ENCODE measurements at places on chromosomes 7 and 10.

GRCh38 chr7:128381161-128381821, 19.8 kb upstream of the PRRT4 start:
- DNase-seq = no peak

DNA sequence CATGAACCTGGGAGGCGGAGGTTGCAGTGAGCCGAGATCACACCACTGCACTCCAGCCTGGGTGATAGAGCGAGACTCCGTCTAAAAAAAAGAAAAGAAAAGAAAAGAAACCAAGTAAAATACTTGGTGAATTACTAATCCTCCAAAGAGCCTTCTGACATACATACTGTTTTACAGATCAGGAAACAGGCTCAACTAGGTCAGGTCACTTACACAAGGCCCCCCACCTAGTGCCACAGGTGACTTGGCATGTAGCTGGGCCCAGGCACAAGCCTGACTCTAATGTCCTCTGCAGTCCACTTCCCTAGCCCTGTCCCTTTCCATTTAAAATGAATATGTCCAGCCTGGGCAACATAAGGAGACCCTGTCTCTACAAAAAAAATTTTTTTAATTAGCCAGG, 157.0 kb downstream of the TPST1 start:
- no peak for DNase-seq

GRCh38 chr10:13104697-13105096, 4.7 kb downstream of the OPTN start:
- no peak for DNase-seq

DNA sequence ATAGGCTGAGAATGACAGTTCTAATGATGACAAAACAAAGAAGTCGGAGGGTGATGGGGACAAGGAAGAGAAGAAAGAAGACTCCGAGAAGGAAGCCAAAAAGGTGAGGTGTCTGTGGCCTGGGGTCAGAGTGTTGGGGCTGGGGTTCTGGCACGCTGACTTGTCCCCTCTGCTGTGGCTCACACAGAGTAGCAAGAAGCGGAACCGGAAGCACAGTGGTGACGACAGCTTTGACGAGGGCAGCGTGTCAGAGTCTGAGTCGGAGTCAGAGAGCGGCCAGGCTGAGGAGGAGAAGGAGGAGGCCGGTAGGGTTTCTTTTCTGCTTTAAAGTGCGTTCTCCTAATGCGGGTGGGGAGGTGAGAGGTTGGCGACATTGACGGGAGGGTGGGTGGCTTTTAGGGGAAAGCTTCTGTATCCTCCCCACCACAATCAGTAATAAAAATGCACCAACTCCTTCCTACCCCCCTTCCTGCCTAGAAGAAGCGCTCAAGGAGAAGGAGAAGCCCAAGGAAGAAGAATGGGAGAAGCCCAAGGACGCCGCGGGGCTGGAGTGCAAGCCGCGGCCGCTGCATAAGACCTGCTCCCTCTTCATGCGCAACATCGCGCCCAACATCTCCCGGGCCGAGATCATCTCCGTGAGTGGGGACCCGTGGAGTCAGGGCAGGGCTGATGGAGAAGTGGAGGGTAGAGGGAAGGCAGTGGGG, 4.6 kb downstream of the UFSP1 start:
- no peak for DNase-seq

DNA sequence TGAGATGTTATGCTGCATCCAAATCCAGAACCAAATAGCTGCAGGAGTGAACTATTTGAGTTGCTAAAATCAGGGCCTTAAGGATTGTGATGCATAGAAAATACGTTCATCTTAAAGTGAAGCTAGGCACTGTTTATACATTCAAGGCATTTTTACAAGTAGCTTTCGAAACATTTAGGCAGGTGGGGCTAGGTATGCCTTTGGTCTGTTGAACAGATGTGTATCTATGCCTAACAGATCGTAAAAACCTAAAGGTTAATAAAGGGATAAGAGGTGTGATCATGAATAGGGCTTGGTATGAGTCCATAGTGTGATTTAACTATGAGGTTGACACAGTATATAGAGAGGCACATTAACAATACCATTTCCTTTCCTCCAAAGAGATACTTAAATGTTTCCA, 262.5 kb downstream of the SEMA3D start:
- DNase-seq = no peak

DNA sequence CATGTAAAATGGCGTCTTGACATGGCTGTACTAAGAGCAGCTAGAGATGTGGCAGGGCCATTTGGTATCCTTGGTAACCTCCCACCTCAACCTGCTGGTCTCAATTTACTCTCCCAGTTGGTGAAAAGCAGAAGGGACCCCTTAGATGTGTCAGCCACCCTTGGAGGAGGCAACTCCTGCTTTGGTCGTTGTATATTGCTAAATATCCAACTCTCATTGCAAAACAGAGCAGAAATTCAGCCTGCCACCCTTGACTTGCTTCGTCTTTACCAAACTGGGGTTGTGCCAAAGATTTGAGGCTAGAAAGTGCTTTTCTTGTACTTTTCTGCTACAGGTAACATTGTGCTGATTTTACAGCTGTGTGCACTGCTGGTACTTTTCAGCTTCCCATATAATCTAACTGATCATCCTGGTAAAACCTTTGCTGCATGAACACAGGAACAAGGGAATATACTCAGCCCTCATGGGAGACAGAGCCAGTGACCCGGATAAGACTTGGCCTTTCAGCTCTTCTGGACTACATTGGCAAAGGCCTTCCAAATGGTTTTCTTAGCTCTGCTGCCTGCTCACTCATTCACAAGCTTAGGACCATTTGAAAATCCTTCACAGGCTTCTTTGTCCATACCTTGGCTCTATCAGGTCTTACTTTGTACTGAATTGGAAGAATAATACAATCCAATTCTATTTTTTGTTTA, 2.2 kb upstream of the VSTM4 start:
- no peak for DNase-seq

DNA sequence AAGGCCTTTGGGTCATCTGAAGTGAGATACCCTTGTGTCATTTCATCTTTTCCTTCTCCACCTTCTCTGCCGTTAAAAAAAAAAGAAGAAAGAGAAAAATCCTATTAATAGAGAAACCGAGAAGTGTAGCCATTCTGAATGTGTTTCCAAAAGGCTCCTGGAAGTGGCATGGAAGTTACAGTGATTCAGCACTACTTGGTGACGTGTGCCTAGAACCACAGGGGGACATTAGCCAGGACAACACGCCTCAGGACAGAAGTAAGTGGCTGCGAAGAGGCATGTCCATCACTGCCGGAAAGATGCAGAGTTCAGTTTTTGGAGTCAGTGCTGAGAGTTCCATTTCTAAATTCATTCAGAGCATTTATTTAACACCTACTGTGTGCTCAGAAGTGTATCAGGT, 6.3 kb downstream of the HTRA1 start:
- DNase-seq = no peak

DNA sequence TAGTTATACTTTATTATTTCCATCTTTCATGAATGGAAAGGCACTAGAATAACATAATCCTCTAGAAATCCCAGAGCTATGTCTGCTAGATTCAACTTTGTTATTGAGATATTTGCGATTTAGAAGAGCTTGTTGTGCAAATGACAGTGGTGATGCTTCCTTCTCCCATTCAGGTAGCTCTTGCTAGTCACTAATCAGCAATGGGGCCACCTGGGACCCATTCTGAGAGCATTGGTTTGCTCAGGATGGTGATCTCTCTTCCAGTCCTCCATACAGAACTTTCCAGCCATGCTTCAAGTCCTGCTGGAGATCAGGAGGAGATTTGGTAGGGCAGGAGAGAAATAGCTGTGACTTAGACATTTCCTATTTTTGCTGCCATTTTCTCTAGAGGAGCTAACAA, 65.8 kb upstream of the WNT16 start:
- no peak for DNase-seq

DNA sequence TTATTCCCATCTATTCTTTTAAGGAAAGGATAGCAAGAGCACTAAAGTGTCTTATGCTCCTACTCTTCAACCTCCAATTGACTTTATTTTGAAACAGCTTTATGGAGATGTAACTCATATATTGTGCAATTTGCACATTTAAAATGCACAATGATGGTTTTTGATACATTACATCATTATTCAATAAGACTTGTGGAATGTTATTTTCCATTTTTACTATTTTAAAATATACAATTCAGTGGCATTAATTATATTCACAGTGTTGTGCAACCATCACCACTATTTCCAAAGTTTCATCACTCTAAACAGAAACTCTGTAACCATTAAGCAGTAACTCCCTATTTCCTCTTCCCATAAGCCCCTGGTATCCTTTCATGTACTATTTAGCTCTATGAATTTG, 489.8 kb downstream of the NEBL start:
- DNase-seq = no peak

- no peak for DNase-seq
These were observed 2.8 kb upstream of the GNAI1 start for GRCh38 chr7:80131675-80132435.

DNA sequence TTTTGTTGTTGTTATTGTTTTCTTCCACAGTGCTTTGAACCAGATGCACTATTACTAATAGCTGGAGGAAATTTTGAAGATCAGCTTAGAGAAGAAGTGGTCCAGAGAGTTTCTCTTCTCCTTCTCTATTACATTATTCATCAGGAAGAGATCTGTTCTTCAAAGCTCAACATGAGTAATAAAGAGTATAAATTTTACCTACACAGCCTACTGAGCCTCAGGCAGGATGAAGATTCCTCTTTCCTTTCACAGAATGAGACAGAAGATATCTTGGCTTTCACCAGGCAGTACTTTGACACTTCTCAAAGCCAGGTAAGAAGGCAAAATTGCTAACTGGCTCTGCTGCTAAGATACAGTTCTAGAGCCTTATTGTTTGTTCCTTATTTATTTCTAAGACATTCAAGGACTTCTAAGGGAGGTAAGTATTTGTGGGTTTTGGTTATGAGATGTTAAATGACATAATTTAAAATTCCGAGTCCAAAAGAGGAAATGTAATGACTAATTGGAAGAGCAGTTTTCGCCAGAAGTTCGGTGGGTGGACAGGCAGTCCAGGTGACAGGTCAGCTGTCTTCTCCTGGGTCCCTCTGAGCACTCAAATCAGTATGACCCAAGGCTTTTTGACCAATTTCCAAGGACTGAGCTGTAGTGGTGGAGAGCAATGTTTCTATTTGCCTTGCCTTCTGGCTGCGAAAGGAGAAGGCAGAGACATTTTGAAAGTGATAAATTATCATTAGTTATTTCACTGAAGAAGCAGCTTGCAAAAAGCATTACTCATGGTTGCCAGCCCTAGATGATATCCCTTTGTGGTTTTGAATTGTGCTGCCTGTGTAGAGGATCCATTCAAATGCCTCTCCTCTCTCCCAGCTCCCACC, 10.1 kb downstream of the SLC39A12 start:
- DNase-seq = no peak

DNA sequence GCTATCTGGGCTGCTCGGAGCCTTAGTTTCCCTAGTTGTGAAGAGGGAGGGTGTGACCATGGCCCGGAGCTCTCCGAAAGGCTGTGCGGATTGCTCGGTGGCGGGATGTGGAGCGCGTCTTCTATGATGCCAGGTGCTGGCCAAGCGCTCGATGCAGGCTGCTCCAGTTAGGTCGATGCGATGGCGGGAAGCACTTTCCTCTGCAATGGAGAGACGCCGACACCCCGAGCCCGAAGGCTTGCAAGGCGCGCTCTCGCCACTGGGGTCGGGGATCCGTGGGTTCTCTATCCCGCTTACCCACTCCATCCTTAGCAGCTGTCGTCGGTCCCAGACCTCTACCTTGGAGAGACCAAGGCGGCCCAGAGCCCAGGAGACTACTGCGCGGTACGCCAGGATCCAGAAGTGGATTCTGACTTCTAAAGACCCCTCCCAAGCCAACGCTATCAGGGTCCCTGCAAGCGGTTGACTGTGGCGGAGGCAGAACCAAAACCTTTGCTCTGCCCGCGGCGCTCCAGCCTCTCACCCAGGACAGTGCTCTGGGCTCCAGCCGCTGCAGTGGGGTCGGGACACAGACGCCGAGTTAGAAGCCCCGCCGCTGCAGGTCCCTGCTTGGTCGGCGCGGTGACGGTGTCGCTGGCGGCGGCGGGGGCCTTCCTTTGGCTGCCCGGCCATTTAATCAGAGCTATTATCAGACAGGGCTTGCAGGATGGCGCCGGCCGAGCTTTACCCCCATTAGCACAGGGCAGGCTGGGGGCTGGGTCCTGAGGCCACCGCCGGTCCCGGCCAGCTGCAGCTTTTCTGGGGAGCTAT, 7.8 kb upstream of the TBX20 start:
- DNase-seq = no peak

GRCh38 chr10:124240839-124241291, 147.5 kb upstream of the CHST15 start:
- no peak for DNase-seq

DNA sequence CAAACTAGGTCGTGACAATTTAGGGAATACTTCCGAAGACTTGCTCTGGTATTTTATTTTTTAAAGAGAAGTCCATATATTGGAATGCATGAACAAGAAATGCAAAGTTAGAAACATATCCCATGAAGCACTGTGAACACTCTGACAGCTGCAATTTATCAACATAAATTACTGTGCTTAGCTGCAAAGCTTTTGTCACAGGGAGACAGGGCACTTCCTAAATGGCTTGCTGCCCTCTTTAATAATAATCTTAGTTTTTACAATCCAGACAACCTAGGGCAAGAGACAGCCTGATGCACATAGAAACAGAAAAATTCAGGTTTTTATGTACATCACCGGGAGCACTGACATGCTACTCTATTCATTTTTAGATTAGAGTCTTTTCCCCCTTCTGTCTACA, 78.3 kb upstream of the NOBOX start:
- no peak for DNase-seq
